ENCODE measurements at places on chromosomes 13 and 19. TPM values are rescaled to one million over a fixed set of nuclear protein-coding genes. Genes with fewer than 3 reads are reported as not detected.

The APLP1 gene
- total RNA-seq = 63.5 TPM

The GJA3 gene
- total RNA-seq = 18.0 TPM

The SELENOV gene
- not detected for total RNA-seq

The LRFN3 gene
- total RNA-seq = 4.6 TPM

The CGB8 gene
- total RNA-seq = not detected

The DZIP1 gene
- 2.7 TPM for total RNA-seq
